Stimulated activated CD8-positive, alpha-beta memory T cell treated with anti-CD3 and anti-CD28 coated beads, Interleukin-7, amount 100 ng/mL, for 1 hour (primary cell): ENCODE measurements at places on chromosomes 7 and 10.

DNA sequence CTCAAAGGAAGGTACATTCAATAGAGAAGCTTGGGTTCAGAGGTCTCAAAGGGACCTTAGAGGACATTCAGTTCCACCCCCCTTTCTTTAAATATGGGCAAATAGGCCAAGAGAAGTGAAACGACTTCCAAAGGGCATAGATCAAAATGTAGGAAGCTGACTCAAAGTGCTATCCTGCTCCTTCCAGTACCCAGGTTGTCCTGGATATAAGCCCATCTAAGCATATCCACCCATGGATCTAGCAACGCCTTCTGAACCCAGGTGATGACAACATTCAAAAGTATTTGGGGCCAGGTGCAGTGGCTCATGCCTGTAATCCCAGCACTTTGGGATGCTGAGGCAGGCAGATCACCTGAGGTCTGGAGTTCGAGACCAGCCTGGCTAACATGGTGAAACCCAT is 5.3 kb downstream of the ATXN7L1 start:
- no peak for DNase-seq

DNA sequence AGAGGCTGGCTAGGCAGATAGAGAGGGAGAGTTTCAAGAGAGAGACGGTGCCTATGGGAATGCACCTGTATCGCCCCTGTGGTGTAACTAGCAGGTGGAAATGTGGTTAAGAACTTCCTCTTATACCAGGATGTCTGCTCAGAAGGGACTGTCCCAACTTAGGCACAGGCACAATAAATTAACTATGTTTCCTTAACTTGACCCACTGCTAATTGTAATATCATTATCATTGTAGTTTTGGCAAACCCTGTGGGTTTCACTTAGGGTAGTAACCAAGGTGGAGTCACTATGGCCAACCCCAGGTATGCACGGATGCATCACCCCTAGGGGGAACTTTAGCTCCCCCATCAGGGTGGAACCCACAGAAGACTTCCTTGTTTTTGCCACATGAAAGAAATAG is 455.7 kb downstream of the DGKB start:
- DNase-seq, result no peak

DNA sequence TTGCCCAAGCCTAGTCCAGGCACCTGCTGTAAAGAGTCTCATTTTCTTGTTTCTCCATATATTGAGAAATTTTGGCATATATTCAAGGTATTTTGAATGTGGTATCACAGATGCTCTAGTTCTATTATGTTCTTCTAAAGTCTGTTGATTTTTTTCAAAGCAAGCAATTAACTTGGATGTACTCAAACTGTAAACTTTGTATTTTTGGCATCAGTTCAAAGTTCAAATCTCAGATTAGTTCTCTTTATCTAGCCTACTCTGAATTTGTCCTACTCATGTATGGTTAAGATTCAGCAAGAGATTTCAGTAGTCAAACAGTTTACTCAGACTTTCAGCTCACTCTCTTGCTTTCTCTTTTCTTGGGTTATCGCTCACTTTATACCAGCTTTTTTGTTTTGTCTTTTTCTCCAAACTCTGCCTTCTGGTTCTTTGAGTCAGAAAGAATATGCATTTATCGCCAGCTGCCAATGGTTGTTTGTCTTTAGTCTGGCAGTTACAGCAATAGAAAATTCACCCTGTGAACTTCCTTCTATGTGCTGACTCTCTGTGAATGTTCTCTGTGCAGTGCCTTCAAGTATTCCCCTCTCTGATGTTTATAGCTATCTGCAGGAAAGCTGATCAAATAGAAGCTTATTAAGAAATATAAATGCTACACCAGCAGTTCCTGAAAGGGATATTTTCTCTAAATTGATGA is 56.0 kb downstream of the ANKRD7 start:
- DNase-seq, result no peak

DNA sequence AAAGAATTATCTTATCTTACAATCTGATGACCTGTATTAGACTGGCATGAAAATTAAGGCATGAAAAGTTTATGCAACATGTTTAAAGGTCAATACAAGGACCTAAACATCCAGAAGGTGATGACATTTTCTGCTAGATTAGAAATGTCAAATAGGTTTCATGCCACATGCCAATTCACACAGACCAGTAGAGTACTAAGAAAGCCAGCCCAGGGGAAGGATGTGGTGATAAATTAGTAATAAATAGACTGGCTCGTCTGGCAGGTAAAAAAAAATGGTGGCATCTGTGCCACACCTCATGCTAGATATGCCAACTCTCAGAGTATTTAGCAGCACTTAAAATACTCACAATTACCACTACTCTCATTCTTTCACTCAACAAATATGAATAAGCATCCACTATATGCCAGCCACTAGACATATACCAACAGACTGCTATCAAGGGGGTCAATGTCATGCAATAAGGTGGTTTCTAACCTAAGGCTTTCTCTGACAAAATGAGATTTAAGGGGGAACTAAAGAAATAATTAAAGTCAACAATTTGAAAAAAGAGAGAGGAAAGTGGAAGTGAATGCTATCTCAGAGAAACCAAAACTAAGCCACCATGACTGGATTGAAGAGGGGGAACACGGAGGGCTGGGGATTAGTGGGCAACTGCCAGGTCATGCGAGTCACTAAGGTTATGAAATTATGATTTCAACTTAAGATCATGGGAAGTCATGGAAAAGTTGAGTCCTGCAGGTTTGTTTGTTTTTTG is 83.5 kb downstream of the SGMS1 start:
- no peak for DNase-seq

DNA sequence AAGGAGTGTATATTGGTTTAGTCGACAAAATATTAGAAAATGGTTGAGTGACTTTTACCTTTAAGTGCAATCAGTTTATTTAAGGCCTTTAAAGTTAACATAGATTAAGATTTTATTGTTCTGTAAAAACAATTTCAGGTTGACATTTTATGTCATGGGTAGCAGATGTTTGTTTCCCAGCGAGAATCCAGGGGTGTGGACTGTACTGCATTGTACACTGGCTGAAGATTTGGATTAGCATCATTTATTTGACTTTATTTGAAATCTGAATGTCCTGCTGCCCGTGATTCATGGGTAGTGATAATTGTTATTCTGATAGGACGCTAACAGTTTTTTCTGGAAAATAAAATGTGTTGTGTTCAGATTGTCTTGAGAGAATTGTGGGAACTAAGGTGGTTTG is 39.3 kb downstream of the RBM33 start:
- DNase-seq, result no peak

- DNase-seq, result no peak
Measured at GRCh38 chr10:93471110-93471651, 11.0 kb downstream of the MYOF start.

DNA sequence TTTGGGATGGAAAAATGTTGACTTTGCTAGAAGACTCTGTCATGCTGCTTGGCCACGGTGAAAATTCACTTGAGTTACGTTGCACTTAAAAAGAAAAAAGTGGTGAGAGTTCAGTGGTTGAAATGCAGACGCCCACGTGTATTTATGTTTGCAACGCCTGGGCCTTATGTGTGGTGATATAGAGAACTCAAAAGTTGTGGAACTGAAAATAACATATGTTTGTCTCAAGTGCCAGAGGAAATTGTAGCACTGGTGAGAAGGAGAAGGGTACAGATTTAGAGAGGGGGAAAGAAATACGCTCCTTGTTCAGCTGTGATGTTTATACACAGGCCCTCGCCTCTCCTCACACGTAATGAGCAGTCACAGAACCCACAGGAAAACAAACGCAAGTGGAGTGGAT is 73.6 kb downstream of the EMX2 start:
- DNase-seq, result no peak

DNA sequence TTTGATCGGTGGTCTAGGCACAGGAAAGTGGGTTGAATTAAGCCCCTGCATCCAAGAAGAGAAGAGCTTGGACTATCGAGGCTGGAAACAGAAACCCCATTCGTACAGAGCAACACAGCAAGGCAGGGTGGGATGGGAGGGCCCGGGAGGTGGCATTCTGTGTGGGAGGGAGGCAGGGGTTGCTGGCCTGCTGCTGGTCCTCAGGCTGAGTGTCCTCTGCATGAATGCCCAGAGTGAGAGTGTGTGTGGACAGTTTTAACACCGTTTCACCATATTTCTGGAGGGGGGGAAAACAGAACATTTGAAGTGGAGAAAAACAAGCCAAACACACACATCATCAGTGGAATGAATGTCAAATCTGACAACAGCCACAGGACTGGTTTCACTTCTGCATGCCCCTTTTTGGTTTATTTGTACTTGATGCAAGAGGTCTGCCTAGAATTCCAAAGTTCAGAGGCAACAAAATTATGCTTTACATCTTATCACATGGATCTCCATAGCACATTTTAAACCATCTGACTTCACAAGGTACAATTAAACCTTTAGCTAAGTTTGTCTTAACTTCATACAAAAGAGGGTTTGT is 11.1 kb upstream of the ENO4 start:
- DNase-seq, result no peak

DNA sequence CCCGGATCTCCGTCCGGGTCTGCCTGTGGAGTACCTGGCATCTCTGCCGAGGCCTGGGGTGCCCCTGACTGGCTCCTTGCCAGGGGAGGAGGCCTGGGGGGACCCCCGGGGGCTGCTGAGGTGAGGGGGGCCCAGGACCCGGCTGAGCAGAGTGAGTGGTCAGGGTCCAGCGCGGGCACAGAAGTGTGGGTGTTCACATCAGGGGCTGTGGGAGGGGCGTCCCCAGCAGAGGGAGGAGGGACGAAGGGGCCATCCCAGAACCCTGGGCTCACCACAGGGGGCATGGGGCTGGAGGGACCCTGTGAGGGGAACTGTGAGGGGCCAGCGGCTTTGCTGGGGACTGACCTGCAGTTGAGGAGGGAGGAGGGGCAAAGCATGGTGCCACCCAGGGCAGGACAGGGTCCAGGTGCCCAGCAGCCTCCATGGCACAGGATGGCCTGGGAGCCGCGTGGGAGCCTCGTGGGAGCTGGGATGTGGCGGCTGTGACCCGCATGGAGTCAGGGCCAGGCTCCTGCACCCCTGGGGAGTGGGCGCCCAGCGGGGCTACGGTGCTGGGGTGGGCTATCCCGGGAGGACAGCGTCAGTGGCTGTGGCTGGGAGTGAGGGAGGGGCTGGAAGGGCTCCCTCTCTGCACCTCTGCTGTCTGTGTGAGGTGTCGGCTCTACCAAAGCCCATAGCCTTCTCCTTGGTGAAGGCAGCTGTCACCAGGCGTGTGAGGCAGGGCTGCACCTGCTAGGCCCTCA is 91.2 kb downstream of the DNAJB6 start:
- DNase-seq, result no peak

DNA sequence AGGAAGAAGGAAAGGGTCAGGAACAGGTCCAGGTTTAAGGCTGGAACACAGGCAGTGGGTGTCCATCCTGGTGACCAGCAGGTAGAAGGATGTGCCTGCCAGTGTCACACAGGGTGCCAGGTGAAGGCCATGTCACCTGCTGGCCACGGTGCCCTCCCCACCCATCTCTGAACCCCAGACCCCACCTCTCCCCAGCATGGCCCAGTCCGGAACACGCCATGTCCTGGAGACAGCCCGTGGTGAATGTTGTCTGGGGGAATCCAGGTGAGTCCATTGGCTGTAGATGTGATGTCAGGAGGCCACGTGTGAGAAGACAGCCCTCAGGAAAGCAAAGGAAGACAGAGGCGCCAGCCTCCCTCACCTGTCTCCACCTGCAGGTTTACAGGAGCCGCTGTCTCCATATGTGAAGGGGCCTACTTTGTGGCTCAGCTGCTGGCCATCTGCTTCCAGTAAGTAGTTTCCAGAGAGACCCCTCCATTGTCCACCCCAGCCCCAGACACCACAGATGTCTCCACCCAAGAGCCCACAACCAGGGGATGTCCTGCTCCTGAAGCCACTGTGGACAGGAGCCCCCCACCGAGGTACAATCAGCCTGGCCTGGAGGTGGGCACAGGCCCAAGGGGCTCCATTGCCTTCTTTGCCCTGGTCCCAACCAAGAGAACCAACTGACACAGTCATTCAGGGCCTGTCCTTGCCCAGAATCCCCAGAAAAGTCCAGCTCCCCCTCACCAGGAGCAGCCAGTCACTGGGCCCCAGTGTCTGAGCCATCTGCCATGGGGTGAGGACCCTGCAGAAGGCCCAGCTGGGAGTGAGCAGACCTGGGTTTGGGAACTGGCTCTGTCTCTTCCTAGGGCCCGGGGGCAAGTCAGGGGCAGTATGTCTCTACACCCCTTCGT is 20.7 kb downstream of the TMEM72 start:
- DNase-seq, result no peak

GRCh38 chr7:29039821-29040578 is 81.9 kb upstream of the TRIL start:
- no peak for DNase-seq

GRCh38 chr7:124667312-124668153 is 98.1 kb downstream of the GPR37 start:
- no peak for DNase-seq
